Stimulated activated CD4-positive, alpha-beta T cell treated with anti-CD3 and anti-CD28 coated beads, Interleukin-12 subunit alpha, Interleukin-12 subunit beta, amount 100 ng/mL, for 48 hours (primary cell): ENCODE measurements at places on chromosomes 13 and 19.

- no peak for DNase-seq
Observed at GRCh38 chr19:48806818-48807589, 3.8 kb downstream of the BCAT2 start.

- DNase-seq: peak; percentile 65
Observed at GRCh38 chr19:51690454-51691073, 2.6 kb upstream of the SPACA6 start.

DNA sequence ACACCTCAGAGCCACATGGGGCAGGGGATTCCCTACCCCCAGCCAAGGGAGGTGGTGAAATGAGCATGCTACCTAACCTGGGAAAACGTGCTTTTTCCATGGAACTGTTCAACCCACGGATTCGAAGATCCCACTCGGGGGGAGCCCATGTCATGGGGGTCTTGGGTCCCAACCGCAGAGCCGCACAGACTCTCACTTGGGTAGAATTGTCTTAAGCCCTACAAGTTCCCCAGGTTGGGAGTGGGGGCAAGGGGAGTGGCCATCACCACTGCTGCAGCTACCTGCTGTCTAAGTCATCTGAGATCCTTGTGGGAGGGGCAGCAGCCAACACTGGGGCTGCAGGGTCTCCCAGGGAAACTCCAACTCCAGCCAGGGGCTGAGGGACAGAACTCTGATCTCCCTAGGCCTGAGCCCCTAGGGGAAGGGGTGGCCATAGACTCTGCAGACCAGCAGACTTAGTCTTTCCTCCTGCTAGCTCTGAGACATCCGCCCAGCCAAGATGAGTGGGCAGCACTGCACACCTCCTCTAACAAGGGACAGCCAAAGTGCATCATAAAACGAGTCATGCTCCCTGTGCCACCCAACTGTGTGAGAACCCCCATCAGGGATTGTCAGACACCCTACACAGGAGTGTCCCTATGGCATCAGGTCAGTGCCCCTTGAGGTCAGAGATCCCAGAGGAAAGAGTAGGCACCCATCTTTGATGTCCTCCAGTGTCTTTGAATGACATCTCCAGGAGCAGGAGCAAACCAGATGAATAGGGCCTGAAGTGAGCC, 610.4 kb upstream of the SLITRK6 start:
- DNase-seq: no peak

GRCh38 chr13:31749929-31750328, 10.6 kb downstream of the RXFP2 start:
- DNase-seq: no peak

GRCh38 chr13:29589234-29589633, 6.3 kb downstream of the SLC7A1 start:
- DNase-seq: no peak

- DNase-seq: peak; percentile 24
Observed at GRCh38 chr19:4866595-4867424, 657 bp downstream of the PLIN3 start.

- DNase-seq: no peak
Observed at GRCh38 chr13:32390048-32390447, 37.9 kb downstream of the N4BP2L1 start.

DNA sequence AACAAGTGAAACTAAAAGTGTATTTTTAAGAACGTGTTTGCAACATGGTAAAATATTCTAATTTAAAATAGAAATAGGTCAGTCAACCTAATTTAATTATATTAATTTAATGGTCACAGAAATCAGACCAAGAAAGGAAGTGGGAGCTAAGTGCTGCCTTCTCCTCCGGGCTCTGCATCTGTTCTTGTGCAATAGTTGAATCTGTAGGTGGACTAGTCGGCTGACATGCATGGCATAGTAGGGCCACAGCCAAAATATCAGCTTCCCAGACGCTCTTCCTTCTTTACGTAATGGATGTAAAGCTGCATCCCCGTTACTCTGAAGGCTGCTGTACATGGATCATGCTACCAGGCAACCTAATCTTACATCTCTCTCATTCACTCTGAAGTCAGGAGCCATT, 47.3 kb downstream of the COL4A1 start:
- no peak for DNase-seq

- no peak for DNase-seq
Observed at GRCh38 chr19:17599780-17600179, 44.3 kb downstream of the COLGALT1 start.

GRCh38 chr13:75492389-75492788, 10.4 kb upstream of the TBC1D4 start:
- DNase-seq: no peak

DNA sequence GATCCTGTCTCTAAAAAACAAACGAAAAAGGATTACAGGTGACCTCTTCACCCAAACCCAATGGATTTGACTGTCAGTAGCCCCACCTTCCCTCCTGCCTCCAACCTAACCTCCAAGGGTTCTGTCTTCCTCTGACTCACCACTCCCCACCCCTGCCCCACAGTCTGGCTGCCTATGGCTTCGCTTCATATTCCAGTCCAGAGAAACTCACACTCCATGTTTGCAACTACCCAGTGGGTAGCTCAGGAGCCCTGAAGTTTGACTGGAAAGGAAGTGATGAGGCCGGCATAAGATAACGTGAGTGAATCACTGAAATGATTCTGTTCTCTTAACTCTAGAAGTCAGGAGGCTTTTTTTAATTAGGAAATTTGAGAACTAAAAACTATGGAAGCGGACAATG, 303.9 kb downstream of the FOXO1 start:
- DNase-seq: no peak

DNA sequence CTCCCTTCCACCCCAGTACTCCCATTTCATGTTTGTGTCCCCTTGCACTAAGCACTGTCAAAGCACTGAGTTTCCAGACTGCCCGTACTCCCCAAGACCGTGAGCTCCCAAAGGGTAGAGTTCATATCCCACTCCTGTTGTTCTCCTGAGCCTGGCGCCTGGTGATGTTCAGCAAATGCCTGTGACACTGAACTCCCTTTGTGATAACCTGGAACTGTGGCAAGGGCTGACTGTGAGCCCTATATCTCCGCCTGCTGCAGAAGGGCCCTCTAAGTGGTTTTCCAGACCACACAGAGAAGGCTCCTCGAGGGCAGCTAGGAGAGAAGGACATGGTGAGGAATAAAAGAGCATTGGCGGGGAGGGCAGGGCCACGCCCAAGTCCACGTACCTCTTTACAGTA, 67.5 kb downstream of the ATP7B start:
- DNase-seq: no peak

DNA sequence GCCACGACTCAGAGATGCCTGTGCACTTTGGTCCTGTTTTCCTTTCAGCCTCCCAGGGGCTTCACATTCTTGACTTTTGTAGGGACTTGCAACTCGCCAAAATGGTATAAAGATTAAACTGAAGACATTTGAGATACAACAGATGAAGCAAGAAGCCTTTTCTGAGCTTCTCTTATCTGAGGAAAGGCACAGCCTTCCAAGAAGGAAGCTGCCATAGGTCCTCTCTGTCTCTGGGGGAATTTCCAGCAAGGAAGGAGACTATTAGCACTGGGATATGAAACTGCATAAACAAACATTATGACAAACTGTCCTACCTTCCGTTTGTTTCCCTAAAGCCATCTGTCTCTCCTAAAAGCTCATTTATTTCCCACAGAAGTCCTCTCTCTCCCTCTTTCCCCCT, 39.3 kb downstream of the TGDS start:
- no peak for DNase-seq

DNA sequence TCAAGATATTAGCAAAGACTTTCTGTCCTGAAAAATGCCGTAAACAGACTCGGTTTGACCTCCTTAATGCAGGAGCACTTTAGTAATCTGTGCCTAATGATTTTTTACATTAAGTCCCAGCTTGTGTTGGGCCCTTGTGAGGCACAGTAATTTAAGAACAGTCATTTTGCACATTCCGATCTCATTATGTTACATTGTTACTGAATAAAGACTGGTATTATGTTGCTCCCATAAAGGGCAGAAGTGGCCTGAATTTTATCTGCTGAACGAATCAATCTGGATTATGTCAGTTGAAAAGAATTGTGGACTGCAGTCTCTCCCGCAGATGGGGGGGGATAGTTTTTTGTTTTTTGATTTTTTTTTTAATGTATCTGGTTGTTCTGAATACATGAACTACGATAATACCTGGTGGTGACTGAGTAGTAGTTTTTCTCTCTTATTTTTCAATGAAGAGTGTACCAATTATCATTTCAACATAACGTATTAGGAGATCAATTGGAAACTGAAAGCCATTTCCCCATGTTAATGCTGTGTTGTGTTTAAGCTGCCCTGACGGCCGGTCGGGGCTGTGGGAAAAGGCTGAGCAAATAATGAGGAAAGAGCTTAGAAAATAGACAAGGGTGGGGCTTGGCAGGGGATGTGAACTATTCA, 290.2 kb downstream of the ZNF536 start:
- DNase-seq: no peak

DNA sequence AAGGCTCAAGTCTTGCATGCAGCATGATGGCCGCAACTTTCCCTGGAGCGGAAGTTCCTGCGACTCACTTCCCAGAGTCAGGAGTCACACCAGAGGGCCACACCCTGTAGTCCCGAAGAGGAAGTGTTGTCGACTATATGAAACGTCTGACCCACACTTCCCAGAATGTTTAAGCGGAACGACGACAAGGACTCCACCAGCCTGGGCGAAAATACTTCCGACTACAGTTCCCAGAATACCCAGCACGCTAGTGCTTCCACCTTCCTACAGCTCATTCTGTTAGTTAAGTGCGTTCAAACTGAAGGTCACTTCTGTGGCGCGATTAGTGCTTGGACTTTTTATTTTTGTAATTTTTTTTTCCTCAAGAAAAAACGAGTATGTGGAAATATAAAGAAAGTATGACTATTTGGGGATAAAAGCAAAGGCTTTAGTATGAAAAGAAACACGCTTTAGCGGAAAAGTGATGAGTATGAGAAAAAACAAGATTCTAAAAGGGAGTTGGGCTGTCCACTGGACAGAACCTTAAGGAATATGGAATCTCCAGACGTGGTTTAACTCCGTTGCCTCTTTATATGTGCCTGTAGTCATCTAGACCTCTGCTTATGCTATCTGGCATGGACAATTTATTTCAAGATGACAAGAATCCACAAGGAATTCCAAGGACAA, 15.5 kb upstream of the ZNF112 start:
- DNase-seq: no peak

- DNase-seq: no peak
Observed at GRCh38 chr13:99758460-99759162, 213.0 kb downstream of the ZIC5 start.

DNA sequence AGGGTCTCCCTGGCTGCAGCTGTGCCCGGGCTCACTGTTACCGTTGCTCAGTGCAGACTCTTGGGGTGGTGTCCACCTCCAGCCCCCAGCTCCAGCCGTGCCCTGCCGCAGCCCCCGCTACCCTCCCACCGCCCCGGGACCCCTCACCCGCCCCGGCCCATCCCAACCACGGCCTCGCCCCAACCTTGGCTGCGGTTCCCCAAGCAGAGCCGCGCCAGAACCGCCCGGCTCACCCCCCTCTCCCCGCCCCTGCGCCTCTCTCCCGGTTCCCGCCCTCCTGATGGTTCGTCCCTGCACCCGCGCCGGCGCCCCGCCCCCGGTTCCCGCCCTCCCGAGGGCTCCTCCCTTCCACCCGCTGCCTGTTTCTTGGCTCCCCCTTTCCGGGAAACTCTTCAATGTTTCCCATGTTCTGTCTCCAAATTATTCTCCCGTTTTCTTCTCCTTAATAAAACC, 40.3 kb downstream of the ANKRD10 start:
- peak; percentile 68 for DNase-seq

DNA sequence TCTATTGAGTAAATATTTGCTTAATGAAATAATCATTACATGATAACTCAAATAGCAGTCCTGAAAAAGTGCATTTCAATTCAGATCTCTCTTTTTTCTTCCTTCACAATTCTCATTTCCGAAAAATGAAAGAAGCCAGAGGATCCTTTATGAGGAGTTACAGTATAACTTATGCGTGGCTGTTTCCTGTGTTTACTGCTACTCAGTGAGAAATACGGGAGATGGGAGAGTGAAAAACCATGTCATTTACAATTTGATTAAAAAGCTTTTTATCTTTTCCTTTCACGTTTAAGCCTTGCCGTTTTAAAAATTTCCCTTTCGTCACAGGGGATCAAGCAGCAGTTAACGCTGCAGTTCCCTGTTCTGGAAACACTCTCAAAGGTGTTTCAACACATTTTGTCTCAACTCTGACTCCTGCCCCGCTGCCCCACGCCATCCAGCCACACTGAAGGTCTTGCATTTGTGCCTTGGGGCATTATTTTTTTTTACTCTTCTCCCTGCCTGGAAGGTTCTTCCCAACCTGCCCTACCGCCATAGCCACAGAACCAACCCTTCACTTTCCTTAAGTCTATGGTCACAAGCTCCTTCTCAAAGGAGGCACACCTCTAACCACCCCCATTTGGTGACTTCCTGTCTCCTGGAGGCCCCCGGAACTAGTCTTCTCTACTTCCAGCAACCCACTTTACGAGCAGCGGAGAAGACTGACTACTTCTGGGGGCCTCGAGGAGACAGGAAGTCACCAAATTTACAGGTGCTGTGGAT, 17.0 kb downstream of the KL start:
- no peak for DNase-seq

DNA sequence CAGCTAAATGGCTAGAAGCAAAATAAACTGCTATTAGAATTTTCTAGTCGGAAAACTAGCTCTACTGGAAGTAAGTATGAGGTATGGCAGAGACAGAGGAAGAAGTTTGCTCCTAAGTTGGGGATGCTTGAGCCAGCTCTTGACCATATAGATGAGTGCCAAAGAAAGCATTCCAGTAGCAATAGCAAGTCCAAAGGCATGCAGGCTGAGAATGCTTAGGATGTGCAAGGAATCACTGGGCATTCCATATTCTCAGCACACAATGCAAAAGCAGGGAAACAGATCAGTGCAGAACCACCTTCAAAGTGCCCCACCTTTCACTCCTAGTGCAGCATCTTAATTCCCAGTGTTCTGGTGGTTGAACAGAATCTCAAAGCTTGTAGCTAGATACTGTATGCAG, 32.9 kb downstream of the SERTM1 start:
- no peak for DNase-seq

- no peak for DNase-seq
Observed at GRCh38 chr13:20127262-20127561, 33.6 kb downstream of the GJA3 start.

DNA sequence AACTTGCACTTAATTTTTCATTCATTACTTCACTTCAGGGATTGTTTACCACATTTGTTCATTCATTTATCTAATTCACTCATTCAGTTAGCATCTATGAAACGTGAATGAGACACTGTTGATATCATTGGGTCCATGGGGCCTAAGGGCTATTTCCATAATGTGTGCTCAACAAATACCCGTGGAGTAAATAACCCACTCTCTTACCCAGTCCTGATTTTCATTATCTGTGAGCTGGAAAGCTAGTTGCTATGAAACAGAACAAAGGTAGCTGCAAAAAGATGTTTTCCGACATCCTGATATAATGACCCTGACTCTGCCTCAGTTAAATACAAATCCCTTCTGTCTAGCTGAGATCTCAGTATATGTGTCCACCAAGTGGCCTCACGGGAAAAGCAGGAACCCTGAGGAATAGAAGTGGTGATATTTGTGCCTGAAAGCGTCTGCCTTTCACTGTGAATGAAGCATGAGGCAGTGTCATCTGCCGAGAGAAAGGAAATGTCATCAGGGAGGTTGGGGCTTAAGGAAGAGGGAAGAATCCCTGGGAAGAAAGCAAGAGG, 63.8 kb downstream of the SERTM1 start:
- no peak for DNase-seq

- DNase-seq: no peak
Observed at GRCh38 chr19:49490287-49491029, 3.0 kb downstream of the RPL13A start.

GRCh38 chr13:46340011-46340410, 47.0 kb downstream of the RUBCNL start:
- DNase-seq: no peak
